ENCODE measurements at places on chromosomes 5 and 9.

DNA sequence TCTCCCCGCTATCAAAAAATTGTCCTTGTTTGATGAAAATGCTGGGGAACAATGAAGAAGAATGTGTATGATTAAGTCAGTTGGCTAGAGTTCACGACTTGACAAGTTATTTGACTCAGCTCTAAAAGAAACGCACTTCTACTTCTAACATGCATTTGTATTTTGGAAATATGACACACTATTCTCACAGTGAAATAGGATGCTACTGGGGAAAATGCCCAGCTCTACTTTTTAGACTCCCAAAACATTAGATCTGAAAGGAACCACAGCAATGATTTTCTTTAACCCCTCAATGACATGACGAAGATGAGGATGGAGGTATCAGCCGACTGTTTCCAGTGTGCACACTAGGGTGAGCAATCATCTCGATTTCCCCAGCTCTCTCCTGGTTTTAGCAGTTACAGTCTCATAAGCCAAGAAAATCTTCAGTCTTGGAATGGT is 83.6 kb upstream of the PCSK1 start:
- DNase-seq, result no peak

DNA sequence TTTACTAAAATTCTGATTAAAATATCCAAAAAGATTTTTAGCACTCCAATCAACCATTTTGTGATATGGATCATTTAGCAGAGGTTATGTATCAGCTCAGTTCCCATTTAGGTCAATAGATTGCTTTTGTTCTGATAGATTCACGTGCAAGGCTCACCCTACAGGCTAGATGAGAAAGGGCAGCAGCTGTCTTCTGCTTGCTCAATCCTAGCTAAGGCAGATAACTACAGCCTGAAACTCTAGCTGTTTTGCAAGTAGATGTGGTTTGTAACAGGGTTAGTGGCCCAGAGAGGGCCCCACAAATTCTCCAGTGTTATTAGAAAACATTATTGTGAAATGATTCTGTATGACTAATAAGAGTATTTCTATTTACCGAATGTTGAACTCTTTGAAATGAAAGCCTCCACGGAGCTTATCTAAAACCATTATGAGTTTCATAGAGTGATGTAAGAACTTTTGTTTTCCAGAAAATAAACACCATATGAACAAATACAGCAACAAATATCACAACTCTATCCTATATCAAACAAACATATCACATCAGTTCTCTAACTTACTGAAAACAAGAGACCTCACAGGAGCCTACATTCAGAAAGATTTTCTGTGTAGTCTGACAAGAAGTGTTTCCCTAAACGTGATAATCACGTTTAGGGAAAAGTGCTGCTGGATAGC is 841.9 kb upstream of the ACO1 start:
- no peak for DNase-seq

GRCh38 chr9:11871852-11872251 is 821.3 kb upstream of the TYRP1 start:
- no peak for DNase-seq

- DNase-seq, result no peak
Measured at GRCh38 chr5:58411372-58411771, 48.5 kb downstream of the PLK2 start.

- no peak for DNase-seq
Measured at GRCh38 chr9:96604004-96604319, 15.7 kb downstream of the CDC14B start.

- no peak for DNase-seq
Measured at GRCh38 chr5:127916885-127917573, 166.5 kb upstream of the SLC12A2 start.

GRCh38 chr9:95752129-95752731 is 123.3 kb upstream of the ERCC6L2 start:
- no peak for DNase-seq

DNA sequence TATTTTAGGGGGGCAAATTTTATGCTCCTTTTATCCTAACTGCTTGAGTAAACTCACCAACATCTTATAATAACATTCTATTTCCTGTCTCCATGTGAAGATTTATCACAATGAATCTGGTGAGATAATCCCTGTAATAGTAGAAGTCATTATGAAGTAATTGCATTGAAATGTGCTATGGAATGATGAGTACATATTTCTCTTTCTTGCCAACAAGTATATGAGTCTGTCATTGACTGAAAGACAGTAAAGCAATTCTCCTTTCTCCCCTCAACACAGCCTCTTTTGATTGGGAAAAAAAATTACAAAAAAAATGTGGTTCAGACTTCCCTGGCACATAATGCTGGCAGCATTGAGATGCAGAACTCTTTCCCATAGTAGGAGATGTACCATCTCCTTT is 459.2 kb upstream of the RGMB start:
- DNase-seq, result no peak

DNA sequence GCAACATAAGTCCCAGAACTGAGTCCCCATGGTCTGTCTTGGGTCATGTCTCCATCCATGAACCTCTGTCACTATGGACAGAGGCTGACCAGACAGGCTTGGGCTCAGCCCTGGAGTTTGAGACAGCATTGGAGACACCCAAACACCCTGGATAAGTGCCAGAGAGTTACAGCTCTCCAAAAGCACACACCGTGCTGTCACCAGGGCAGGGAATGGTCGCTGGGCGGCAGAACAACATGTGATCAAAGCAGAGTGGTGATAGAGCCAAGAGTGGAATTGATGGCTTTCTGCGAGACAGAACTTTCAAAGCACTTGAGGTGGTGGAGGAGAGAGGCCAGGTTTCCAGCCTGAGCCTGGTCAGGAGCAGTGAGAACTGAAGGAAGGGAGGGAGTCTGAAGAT is 50.1 kb downstream of the DRD1 start:
- no peak for DNase-seq

DNA sequence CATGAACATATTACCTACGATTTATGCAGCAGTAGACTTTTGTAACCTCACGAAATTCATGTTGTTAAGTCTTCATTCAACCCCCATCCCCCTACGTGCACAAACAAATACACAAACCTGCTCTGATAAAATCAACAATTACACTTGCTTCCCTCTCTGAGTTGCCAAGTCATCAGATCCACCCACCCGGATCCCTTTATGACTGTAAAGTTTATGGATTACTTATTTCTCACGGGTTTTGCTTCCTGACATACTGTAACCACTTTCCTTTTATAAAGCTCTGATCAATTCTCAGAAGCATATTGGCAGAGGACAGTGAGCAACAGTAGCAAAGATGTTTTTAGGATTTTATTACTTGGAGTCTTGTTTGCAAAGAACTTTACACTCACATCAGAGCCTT is 70.5 kb downstream of the MLLT3 start:
- DNase-seq, result no peak

GRCh38 chr5:16534280-16534679 is 68.7 kb upstream of the ZNF622 start:
- DNase-seq, result no peak

DNA sequence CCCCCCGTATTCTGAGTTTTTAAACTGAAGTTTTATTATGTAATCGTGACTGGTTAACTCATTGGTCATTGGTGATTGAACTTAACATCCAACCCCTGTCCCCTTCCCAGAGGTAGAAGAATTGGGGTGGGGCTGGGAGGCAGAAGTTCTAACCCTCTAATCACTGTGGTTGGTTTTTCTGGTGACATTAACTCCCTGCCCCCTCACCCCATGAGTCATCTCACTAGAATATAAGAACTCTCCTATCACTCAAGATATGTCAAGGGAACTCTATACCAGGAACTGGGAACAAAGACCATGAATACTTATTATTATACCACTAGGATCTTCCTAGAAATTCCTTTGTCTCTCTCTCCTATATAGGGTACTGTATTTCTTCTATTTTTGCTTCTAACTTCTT is 52.3 kb upstream of the CAVIN4 start:
- DNase-seq, result no peak

DNA sequence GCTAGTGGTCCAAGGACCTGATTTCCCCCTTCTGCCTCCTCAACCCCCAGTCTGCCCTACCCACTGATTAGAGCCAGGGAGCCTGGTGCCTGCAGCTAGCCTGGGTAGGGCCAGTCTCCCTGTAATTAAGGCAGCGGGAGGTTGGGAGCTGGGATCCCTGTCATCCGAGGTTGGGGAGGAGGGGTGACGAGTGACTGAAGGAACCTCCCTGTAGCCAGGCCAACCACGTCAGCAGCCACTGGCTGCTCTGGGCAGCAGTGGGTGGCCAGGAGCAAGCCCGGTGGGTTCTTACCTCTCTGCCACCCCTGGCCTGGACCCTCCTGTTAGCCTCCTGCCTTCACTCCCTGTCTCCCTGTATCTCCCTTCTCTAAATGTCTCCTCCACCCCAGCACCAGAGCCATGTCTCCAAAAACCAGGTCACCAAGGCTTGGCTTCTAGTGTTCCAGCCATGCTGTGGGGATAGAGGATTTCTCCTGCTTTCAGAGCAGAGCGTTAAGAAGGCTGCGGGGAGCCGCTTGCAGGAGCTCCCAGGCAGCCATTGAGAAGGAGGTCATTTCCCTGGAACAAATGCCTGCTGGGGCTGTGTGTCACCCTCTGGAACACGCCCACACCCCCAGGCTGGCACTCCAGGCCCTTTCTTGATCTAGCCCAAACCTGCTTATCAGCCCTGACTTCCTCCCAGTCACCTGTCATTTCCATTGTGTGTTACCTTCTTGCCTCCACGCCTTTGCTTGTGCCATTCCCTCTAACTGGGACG is 65.0 kb upstream of the GGTA1 start:
- DNase-seq, result no peak

DNA sequence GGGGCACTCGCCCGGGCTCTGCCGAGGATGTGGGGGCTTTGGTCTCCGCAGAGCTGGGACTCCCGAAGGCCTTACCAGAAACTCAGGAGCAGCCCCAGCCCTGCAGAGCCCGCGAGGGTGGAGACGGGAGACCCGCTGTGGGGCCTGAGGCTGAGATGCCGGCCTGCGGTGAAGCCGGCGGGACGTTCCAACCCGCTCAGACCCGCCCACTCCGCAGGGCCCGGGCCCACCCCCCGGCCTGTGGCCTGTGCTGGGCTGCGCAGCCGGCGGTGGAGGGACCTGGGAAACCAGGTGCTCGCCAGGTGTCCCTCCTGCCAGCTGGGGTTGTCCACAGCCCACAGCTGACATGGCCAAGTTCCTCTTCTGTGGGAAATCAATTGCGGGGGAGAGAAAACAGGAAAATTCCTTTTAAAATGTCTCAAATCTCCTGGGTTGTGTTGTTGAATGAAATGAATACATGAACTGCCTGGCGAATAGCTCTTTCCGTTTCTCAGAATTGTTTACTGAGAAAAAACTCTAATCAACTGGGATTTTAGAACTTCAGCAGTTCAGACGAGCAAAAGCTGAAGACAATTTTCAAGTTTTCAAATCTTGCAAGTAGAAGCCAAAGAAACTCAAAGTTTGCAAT is 49.0 kb upstream of the IRX4 start:
- DNase-seq, result no peak

DNA sequence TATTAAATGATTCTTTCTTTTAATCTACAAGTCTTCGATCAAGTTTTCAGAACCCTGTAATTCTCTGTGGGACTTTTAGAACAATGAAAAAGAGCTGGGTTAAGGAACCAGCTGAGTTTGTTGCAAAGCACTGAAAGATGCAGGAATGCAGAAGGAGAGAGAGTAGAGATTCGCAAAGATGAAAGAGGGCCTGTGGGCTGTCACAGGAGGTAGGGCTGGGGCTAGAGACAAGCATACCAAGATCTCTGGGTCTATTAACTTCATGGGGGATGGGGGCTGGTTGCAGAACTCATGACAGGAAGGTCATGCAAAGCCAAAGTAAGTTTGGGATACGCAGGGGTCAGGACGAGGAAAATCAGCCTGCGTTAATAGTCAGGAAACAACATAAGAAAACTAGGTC is 81.8 kb downstream of the LURAP1L start:
- DNase-seq, result no peak

GRCh38 chr9:134606951-134607731 is 34.5 kb upstream of the COL5A1 start:
- DNase-seq, result no peak

GRCh38 chr9:82036086-82036485 is 47.5 kb downstream of the SPATA31D1 start:
- no peak for DNase-seq

GRCh38 chr5:135171336-135171735 is 137.3 kb upstream of the PITX1 start:
- no peak for DNase-seq

GRCh38 chr5:530001-530955 is 6.0 kb upstream of the SLC9A3 start:
- no peak for DNase-seq

GRCh38 chr5:126003309-126003708 is 419.9 kb upstream of the GRAMD2B start:
- no peak for DNase-seq

GRCh38 chr5:131644370-131644769 is 9.3 kb upstream of the RAPGEF6 start:
- DNase-seq, result no peak

DNA sequence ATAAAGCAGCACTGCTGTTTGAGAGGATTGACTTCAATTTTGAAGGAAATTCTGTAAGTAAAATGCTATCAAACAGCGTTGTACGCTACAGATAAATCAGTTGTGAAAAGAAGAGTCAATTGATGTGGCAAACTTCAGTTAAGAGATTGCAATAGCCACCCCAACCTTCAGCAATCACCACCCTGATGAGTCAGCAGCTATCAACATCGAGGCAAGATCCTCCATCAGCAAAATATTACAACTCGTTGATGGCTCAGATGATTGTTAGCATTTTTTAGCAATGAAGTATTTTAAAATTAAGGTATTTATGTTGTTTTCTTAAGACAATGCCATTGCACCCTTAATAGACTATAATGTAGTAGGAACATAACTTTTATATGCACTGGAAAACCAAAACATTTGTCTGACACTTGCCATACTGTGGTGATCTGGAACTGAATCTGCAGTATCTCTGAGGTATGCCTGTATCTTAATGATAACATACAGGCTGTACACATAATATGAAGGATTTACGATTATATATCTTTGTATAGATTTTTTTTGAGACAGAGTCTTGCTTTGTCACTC is 47.5 kb downstream of the VPS13A start:
- DNase-seq, result no peak

DNA sequence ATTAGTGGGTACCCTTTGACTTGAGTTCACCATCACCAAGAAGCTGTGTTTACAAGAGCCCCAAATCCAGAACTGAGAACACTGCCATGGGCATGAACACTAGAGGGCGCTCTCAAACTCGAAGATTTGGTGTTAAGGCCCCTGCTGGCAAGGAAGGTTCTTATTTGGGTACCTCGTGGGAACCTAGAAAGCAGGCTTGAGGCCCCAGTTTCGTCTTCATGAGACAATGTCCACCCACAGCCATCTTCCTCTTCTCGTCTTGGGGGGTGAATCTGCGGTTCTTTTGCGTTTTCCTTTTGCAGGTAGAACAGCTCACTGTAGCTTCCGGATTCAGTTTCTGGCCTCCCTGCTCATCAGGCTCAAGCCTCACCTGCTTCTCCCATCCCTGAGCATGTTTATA is 184.0 kb downstream of the SEMA5A start:
- DNase-seq, result no peak

DNA sequence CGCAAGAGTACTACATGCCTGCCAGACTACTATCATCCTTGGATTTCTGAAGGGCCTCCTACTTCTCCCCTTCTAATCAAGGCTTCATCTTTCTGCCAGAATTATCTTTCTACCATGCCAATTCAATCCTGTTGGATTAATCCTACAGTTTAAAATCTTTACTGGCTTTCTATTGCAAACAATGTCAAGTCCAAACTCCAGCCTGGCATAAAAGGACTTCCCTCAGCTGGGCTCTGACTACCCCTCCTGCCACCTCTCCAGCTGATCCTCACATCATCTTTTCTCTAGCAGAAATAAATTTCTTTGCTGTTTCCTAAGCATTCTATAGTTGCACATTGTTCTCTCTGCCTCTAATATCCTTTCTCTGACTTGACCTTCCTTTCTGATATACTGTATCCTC is 119.7 kb upstream of the RAD23B start:
- no peak for DNase-seq

- no peak for DNase-seq
Measured at GRCh38 chr5:10932426-10932825, 171.4 kb upstream of the DAP start.
